ENCODE measurements at places on chromosomes 7 and 10.

DNA sequence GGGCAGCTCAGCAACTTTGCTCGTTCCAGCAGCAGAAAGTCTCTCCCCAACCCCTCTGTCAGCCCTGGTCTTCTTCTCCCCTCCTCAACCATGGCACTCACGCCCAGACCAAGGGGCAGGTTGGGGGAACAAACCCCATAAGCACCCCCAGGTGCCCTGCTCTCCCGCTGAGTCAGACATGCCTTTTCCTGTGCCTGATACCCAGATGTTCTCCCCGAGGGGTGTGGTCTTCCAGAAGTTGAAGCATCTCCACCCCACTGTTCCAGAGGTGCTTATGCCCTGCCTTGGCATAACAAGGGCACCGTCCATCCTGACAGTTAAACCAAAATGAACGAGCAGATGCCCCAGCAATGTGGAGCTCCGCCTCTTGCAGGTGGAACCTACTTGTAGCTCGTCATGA lies 67.1 kb downstream of the C10orf143 start:
- DNase-seq = no peak

- DNase-seq = peak; percentile 73
Measured at GRCh38 chr10:105391670-105392351, 750.7 kb downstream of the SORCS3 start.

DNA sequence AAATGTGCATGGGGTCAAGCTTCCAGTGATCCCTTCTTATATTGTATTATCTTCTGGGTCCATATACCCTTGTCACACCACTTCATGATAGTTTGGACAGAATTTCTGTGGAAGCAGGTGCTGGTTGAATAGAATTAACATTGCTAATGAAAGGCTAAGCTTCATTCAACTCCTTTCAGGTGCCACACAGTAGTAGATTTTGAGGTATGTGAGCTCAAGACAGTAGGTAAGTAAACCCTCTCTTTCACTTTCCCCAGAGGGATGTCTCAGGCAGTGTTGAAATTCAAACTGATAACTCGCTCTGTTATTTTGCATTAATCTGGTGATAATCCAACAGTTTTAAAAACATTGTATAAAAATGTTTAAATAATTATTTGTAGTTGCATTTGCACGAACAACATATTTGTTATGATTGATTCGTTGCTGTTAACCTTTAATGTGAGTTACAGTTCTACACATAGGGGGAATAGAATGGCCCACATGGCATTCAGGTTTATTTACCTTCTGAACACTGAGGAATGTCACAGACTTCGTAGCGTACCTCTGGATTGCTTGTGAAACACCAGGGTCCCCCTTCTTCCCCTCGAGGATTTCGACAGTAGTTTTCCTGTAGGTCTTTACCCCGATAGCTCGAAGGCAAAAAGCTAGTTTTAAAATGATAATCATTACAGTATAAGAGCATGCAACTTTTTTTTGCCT lies 18.1 kb downstream of the HGF start:
- no peak for DNase-seq

DNA sequence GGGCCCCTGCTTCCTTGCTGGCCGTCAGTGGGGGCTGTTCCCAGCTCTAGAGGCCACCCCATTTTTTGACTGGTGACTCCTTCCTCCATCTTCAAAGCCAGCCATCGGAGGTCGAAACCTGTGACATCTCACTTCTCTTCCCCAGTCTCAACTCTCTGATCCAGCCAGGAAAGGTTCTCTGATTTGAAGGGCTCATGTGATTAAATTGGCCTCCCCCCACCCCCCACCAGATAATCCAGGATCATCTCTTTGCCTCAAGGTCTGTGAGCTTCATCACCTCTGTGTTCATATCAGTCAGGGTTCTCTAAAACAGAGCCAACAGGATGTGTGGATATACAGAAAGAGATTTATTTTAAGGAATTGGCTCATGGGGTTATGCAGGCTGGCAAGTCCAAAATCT lies 5.6 kb upstream of the RAMP3 start:
- no peak for DNase-seq

- DNase-seq = peak; percentile 28
Measured at GRCh38 chr7:128407751-128408708, 1.8 kb downstream of the IMPDH1 start.

DNA sequence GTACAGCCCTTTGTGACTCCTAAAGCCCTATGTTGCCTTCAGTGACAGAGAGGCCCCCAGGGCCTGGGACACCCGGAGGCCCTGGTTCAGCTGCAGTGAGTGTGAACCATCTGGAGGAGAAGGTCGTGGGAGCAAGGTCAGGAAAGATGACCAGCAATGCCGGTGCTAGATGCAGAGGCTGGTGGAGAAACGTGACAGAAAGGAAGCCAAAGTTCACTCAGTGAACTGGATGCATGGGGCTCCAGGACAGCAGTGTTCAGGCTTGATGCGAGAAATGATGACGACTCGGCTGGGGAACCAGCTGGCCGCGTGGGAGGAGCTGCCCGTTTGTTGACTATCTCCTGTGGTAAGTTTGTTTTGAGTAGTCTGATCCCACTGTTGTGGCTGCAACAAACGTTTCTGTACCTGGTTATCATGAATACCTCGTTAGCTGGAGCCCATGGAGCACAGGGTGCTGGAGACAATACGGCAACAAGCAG lies 54.1 kb upstream of the MKRN1 start:
- DNase-seq = no peak

DNA sequence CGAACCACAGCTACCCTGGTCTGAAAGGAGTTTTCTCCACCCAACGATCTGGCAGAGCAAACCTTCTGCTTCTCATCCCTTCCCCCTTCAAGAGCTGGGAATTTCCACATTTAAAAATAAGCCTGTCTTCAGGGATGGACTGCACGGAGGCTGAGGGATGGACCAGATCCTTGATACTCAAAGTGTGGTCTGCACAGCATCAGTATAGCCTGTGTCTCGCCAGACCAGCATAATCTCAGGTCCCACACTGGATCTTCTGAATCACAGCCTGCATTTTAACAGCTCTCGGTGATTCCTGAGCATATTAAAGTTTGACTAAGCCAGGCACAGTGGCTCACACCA lies 7.1 kb downstream of the KCNMA1 start:
- no peak for DNase-seq

- no peak for DNase-seq
Measured at GRCh38 chr7:50208378-50208982, 96.0 kb upstream of the IKZF1 start.

DNA sequence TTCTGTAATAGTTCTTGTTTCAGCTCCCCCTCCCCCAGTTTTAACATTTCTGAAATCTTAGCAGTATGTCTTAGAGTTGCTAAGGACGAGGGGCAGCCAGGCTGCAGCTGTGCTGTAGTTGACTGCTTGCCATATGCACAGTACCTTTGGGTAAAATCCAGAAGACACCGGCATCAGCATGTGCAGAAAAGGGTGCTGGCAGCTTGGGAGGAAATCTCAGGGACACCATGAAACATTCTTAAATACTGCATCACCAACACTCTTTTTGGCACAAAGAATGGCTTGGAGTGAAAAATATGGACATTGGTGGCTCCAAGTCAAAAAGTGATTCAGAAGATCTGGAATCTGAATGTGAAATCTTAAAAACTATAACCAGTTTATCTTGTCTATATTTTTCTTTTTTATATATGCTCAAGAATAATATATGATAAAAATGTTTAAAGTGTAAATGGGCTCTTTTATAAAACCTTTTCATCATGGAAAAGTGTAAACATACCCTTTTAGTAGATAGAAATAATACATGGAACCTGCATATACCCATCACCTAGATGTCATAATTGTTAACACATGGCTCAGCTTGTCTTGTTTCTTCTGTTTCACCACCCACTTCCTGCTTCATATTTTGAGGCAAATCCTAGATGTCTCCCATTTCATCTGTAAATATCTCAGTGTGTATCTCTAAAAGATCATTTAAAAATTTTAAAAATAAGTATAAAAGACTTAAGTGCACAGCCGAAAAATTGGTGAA lies 34.4 kb upstream of the ARMS2 start:
- DNase-seq = no peak

GRCh38 chr10:132263866-132264265 lies 43.9 kb downstream of the STK32C start:
- DNase-seq = no peak

- DNase-seq = peak; percentile 28
Measured at GRCh38 chr7:156496363-156496769, 144.2 kb upstream of the RNF32 start.

- DNase-seq = no peak
Measured at GRCh38 chr10:98910546-98910945, 325.1 kb downstream of the HPSE2 start.

- DNase-seq = no peak
Measured at GRCh38 chr10:29823553-29824080, 188.8 kb upstream of the SVIL start.

DNA sequence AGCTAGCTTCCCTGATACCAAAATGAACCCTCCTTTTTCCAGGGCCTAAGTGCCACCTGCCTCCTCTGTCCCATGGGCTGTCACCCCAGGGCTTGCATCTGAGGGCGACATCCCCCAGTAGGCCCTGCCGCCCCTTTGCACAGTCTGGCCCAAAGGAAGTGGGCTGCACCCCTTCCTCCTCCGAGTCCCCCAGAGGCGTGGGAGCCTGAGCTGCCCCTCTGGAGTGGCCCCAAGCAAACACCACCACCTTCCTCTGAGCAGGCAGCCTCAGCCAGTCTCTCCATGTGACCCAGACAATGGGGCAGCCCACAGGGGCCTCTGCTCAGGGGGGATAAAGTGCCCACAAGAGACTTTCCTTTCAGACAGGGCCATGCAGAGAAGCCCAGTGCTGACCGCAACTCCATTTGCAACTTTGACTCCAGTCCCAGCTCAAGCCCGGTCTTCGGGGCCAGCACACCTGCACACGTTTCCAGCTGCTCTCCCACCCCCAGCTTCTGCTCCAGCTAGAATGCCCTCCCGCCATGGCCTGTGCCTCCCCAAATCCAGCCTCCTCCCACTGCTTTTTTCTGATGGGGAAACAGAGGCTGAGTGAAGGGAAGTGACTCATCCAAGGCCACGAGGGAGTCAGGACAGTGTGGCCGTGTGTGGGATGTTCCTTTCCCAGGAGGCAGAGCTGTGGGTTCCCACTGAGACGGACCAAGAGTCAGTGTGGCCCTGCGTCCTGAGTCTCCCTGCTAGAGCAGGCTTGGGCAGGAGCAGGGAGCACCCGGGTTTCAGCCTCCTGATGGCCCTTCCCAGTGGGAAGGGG lies 111.9 kb downstream of the ZMIZ1 start:
- no peak for DNase-seq

DNA sequence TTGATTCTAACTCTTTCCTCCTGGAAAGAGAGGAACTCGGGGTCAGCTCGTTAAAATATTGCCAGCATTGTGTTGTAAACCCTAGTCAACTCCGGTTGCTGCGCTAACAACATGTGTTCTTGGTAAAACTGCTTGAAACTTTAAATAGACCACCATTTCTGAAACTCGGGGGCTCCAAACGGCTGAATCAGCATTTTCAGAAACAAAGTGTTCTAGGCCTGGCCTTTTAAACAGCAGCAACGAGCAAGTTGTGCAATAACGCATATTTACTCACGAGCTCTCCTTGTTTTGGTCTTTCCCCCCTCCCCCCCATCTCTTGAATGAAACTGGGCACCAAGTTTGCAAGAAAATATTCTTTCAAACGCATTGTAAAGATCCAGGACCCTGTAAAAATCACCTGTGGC lies 9.2 kb upstream of the GRB10 start:
- DNase-seq = peak; percentile 65

- no peak for DNase-seq
Measured at GRCh38 chr10:15782851-15783250, 63.1 kb upstream of the ITGA8 start.

DNA sequence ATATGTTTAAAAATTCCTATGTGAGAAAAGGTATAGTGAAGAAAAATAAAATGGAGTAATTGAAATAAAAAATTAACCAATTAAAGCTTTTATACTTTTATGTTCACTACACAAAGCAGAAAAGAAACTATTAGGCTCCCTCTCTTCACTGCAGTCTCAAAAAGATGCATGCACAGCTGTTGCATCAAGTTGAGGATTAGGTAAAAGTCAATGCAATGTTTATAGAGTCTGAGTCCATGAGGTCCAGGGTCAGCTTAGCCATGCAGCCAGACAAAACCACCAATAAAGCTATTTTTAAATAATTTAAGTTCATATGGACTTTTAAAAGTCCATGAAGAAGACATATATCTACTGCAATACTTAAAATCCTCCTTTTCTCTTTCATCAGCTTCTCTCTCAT lies 31.1 kb upstream of the ING3 start:
- no peak for DNase-seq

DNA sequence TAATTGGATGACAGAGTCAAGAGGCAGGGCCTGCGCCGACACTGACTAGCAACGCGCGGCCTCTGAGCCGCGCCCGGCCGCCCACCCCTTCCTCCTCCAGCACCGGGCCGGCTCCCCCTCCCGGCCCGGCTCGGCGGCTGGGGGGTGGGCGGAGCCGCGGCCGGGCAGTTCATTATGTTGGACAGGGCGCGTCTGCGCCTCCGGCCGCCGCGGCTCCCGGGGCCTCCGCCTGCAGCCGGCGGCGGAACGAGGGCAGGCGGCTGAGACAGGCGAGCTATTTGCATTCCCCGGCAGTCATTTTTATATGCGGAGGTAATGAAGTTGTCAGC lies 106.7 kb downstream of the SNX10 start:
- DNase-seq = peak; percentile 91

DNA sequence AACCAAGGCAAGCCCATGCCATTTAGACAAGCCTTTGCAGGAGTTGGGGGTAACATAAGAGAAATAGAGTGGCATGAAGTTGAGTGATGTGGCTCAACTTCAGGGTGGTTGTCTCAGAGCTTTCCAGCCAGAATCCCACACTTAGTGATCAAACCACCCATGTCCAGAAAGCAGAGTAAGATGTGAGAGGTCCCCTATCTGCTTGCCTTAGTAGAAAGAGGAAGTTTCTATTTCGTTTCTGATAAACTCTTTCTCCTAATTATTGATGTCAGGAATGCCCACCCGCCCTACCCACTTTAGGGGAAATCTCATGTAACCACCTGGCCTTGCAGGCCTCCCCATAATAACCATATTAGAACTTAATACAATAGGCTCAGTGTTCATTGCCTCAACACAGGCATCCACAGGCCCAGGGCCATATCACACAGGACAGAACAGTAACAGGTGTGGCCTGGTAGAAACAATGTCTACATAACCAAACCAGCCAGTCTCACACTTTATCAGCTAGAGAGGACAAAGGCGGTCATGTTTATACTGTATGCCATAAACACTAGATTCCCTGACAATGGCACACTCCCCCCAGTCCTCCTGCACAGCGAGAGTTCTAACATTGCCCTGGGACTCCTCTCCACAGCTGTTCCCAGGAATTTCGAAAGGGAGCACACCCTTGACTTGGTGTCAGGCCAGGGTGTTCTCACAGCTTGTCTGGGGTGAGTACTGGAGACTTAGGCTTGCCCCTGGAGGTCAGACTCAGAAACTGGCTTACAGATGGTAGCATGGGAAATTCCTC lies 364.4 kb downstream of the CXCL12 start:
- DNase-seq = no peak

GRCh38 chr7:76020031-76020714 lies 25.8 kb upstream of the TMEM120A start:
- peak; percentile 87 for DNase-seq

DNA sequence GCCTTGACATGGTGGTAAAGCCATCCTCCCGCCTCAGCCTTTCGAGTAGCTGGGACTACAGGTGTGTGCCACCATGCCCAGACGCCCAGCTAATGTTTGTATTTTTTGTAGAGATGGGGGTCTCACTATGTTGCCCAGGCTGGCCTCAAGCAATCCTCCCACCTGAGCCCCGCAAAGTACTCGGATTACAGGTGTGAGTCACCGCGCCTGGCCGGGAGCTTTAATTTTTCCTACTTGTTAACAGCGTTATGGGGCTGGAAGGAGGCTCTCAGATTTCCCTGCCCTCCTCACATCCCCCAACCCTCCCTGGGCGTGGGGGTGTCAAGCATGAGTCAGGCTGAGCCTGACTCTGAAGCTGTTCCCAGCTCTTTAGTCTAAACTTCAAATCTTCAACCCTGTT lies 8.3 kb downstream of the ALKBH4 start:
- DNase-seq = no peak

Data from eye (tissue), 1 donor.